AG09319 (cell line): ENCODE measurements at places on chromosomes 7 and 10.

DNA sequence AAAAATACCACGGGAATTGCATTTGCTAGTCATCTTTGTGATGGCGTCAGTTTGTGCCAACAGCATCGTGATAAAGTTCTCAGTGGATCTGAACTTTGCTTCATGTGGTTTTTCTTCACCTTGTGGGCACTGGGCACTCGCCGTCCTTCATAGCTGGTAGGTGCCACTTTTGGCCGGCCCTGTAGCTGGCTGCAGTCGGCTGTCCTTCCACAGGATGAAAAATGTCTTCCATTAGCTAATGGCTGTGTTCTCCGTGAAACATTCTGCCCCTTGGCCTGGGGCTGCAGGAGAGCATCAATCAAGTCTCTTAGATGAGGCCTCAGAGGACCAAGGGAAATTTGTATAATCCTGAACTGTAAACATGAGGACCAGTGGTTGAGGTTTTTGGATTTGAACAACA, 145.3 kb downstream of the DYNC1I1 start:
- no peak for DNase-seq

DNA sequence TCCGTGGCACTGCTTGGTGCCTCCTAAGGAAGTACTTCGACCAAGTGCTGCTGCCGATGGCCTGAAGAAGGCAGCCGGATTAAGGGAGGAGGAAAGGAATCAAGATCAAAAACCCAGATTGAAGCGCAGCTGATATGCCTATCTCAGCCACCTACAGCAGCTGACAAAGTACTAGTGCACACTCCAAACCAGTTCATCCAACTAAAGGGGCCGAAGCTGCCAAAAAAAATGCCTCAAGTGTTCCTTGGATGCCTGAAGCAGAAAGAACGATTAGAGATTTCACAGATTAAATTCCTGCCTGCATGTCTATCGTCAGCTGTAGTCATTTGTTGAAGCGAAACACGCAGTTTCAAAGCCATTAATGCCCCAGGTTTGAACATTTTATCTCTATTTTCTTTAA, 65.7 kb downstream of the TNRC18 start:
- DNase-seq, result no peak

GRCh38 chr7:904847-905246, 28.5 kb downstream of the GET4 start:
- DNase-seq, result no peak

- no peak for DNase-seq
Observed at GRCh38 chr10:13587391-13587790, 626 bp downstream of the PRPF18 start.

- DNase-seq, result no peak
Observed at GRCh38 chr7:94643771-94644545, 12.0 kb downstream of the SGCE start.
